Memory B cell (primary cell): ENCODE measurements at places on chromosomes 3 and 15.

- DNase-seq: no peak
These were observed 277.8 kb downstream of the CD47 start for GRCh38 chr3:107813026-107813425.

DNA sequence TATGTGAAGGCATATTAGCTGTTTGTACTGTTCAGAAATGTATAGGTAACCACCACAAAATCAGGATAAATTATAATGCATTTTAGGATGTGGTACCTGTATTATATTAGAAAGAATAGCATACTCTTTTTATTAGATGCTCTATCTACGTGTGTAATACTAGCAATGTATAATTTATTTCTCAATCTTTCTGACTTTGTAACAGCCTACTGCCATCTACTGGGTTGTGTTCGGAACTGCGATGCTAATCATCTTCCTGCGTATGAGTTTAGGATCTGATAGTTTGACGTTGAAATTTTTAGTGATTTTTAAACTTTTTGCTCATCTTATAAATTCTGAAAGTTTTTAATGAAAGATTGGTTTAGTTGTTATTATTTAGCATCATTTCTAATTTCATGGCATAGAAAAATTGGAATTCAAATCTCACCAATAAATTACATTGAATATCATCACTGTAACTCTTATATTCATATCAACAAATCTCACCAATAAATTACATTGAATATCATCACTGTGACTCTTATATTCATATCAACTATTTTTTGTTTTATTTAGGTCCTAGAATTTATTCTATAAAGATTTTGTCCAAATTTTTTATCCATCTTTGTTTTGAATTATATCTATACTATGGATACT lies 322.7 kb upstream of the ZNF717 start:
- DNase-seq: no peak

DNA sequence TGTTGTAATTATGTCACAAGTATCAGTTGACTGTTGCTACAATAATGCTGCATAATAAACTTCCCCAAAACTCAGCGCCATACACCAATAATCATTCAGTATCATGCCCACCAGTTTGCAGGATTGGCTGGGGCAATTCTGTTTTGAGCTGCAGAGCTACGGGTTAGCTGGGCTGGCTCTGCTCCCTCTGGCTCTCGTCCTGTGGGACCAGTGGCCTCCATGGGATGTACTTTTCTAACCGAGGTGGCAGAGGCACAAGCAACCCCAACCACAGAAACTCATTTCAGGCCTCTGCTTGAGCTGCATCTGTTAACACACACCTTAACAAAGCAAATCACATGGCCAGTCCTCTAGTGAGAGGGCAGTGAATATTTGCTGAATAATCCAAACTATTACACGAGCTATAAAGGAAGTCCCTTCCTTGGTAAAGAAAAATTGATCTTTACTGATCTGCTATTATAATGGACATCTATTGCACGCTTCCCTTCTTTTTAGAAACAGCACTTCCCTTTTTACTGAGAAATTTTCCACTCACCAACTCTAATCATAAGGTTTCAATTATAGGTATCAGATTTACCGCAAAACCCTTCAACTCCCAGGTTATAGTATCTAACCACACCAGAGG lies 10.9 kb upstream of the BCL2A1 start:
- no peak for DNase-seq

- DNase-seq: no peak
These were observed 85.9 kb downstream of the DCLK3 start for GRCh38 chr3:36678216-36679013.
